Dermis lymphatic vessel endothelial cell (primary cell): ENCODE measurements at places on chromosomes 2 and 18. TPM values are rescaled to one million over a fixed set of nuclear protein-coding genes. Genes with fewer than 3 reads are reported as not detected.

Gene CCL20
- 0.95 and 2.1 TPM in 2 replicates for total RNA-seq

Gene SERPINB12
- total RNA-seq: not detected in 2 replicates

Gene TDRD15
- not detected in 2 replicates for total RNA-seq

Gene IGFBP5
- total RNA-seq: 0.54 and 2.0 TPM in 2 replicates

Gene ALPI
- total RNA-seq: not detected in 2 replicates

Gene TYW5
- 4.4 and 6.3 TPM in 2 replicates for total RNA-seq

Gene ZNF2
- 6.8 and 9.3 TPM in 2 replicates for total RNA-seq

Gene SETBP1
- 5.1 and 7.5 TPM in 2 replicates for total RNA-seq

Gene COX5B
- total RNA-seq: 409 and 429 TPM in 2 replicates
